Breast epithelium (tissue), 4 donors: ENCODE measurements at places on chromosomes 7 and 10. TPM values are rescaled to one million over a fixed set of nuclear protein-coding genes. Genes with fewer than 3 reads are reported as not detected.

- H3K36me3 ChIP-seq = no peaks in the 10 kb centered on the region
- DNase-seq = no peak
These were observed 37.0 kb upstream of the GLI3 start for GRCh38 chr7:42274053-42274452.

Gene CUZD1
- total RNA-seq = 0.48 TPM

GRCh38 chr7:55109404-55110167 lies 90.8 kb downstream of the EGFR start:
- H3K27ac ChIP-seq = peak overlapping the region; percentile 20
- no peaks in the 10 kb centered on the region for H3K27me3 ChIP-seq
- no peak for DNase-seq
- H3K4me3 ChIP-seq = no peak overlapping the region

- no peaks in the 10 kb centered on the region for H3K27me3 ChIP-seq
- no peak overlapping the region for H3K27ac ChIP-seq
- no peak for DNase-seq
- peaks cover 5% of the 10 kb centered on the region for H3K36me3 ChIP-seq
These were observed 52.4 kb downstream of the SHH start for GRCh38 chr7:155759740-155760430.

GRCh38 chr10:66782776-66783175 lies 143.1 kb upstream of the LRRTM3 start:
- H3K4me1 ChIP-seq = no peaks in the 10 kb centered on the region
- H3K36me3 ChIP-seq = no peaks in the 10 kb centered on the region
- no peak overlapping the region for H3K27ac ChIP-seq
- no peak overlapping the region for H3K4me3 ChIP-seq

DNA sequence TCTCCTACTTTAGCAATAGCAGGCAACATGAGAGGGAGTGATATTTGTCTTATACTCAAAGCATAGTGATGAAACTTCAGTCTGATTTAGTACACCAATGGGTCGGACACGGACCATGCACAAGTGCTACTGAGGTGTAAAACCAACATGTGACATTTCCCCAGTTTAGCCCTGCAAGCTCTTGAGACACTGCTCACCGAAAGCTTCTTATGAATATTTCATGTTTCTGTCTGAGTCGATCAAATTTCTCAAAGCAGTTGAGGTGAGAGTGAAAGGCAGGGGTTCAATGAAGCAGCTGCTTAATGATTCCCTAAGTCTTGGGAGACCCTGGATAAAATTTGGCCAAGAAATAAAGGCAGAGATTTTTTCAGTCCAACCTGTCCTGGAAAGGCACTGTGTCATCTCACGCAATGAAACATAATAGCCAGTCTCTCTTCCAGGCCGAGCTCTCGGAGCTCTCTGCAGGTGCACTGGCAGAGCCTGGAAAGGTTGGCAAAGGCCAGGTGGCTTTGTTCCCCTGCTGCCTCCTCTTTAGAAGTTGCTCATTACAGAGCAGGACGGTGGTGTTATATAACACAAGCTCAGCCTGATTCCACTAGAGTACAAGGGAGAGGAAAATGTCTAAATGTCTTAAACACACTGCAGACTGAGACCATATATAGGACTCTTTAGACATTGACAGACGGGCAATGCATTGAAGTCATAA lies 33.9 kb upstream of the XPNPEP1 start:
- no peaks in the 10 kb centered on the region for H3K36me3 ChIP-seq
- DNase-seq = no peak
- no peak overlapping the region for H3K27ac ChIP-seq
- no peak overlapping the region for H3K4me3 ChIP-seq
- no peaks in the 10 kb centered on the region for H3K4me1 ChIP-seq
